ENCODE measurements at places on chromosomes 6 and 20.

GRCh38 chr6:17525637-17526036 lies 74.5 kb upstream of the FAM8A1 start:
- no peak for DNase-seq

- DNase-seq, result no peak
Measured at GRCh38 chr6:42229506-42230119, 12.0 kb upstream of the MRPS10 start.

DNA sequence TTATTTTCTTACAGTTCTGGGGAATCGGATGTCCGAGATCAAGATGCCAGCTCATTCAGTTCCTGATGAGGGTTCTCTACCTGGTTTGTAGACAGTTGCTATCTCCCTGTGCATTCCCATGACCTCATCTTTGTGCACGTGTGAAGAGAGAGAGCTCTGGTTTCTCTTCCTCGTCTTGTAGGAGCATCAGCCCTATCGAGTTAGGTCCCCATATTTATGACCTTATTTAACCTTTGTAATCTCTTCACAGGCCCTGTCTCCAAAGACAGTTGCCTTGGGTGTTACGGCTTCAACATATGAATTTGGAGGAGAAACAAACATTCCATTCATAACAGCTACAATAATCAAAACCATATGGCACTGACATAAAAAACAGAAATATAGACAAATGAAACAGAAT lies 455.3 kb downstream of the HACE1 start:
- DNase-seq, result no peak

GRCh38 chr6:4078691-4079471 lies at the start of gene FAM217A:
TSS of gene FAM217A (minus strand) at chr6:4079137. CDS start at chr6:4077414, 1,723 bp downstream.
- no peak for DNase-seq

- no peak for DNase-seq
Measured at GRCh38 chr6:45305546-45305945, 22.6 kb upstream of the RUNX2 start.

- no peak for DNase-seq
Measured at GRCh38 chr6:91796603-91797002, 1209.7 kb upstream of the MAP3K7 start.

DNA sequence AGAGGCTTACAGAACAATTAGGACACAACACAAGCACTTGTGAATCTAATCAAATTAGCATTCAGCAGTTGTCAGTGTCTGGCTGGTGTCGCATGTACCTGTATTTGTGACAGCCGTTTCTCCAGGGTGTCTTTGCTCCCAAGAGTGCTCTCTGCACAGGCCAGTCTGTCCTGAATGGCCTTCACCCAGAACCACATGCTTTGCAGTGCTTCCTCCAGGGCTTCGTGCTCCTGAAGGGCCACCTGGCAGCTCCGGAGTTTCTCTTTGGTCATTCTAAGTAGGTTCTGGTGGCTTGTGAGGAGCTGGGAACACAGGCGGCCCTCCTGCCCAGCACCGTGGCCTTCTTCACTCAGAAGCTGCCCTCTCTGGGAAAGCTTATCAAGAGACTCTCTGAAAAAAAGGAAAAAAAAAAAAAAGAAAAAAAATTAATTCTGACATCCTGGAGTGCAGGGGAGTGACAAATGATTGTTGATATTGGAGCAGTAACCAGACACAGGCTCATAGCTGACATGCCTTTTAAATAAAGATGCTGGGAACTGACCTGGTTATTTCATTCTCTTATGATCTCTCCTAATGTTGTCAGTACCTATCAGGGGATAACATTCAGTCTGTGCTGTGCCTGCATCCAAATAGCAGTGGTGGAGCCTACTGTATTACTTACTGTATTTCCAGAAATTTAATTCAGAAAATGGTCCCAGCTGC lies 245.8 kb downstream of the SYNE1 start:
- DNase-seq, result no peak

DNA sequence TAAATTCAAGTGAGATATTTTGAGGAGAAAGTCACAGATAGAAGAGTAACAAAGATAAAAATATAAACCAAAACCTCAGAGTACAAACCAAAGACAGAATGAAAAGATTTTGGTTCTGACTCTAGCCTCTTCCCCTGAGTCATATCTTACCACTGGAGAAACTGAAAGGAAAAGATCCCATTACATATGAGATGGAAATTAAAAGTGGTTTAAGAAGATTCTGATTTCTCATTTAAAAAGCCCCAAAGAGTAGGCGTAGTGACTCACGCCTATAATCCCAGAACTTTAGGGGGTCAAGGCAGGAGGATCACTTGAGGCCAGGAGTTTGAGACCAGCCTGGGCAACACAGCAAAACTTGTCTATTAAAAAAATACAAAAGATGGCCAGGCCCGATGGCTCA lies 30.6 kb downstream of the SPINT4 start:
- no peak for DNase-seq
